ENCODE measurements at places on chromosomes 3 and 15. TPM values are rescaled to one million over a fixed set of nuclear protein-coding genes. Genes with fewer than 3 reads are reported as not detected.

Gene GRK7
- not detected for total RNA-seq

Gene WDR48
- total RNA-seq: 27.9 TPM

DNA sequence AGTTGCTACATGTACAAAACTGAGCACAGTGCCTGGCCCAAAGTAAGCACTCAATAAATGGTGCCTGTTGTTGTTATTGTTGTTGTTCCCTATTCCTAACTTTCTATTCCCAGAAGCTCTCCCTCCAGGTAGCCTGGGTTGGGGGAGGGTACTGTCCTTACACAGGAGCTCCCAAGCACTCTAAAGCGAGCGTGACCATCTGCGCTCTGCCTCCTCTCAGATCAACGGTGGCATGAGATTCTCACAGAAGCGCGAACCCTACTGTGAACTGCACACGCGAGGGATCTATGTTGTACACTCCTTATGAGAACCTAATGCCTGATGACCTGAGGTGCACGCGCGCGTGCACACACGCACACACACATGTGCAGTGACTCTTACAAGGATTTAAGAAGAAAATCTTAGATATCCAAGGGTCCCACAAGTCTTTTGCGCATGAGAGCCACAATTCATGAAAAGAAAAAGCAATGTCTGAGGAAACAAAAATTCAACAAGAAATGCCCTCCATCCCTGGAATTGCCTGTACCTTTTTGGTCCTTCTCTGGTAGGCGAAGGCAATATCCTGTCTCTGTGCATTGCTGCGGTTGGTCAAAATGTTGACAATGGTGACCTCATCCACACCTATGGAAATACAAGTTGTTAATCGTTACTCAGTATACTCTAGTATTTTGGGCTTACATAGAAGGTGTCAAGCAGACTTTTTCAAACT, 33.7 kb downstream of the ANXA2 start:
- no peak for DNase-seq

GRCh38 chr15:77075528-77075927, 4.6 kb upstream of the TSPAN3 start:
- DNase-seq: no peak

- no peak for DNase-seq
Observed at GRCh38 chr3:4449043-4449805, 17.8 kb downstream of the SUMF1 start.

- DNase-seq: no peak
Observed at GRCh38 chr15:57827971-57828370, 121.5 kb downstream of the POLR2M start.

DNA sequence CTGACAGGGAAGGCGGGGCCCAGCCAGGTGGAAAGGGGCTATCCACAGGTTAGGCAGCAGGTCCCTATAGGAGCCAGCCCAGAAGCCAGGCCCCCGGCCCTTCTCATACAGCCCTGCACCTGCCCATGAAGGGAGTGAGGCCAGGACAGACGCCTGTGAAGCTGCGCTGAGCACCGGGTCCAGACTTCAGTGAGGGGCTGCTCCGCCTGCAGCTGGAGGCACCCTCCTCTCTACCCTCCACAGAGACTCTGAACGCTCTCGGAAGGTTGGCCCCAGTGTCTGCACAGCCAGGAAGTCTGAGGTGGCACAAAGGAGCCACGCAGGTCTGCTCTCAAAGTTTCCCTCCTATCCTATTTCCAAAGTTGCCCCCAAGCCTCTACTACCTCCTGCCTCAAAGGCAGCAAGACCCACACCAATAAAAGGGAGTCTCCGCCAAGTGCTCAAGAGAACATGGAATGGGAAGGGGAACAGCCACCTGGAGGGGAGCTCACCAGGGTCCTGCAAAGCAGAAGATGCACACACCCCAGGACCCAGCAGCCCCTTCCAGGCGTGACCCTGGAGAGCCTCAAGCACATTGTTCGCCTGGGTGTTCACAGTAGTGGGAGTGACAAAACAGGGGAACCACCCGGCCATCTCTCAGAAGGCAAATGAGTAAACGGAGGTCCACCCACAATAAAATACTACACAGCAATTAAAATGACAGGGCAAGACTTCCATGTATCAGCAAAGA, 19.5 kb downstream of the XXYLT1 start:
- no peak for DNase-seq

DNA sequence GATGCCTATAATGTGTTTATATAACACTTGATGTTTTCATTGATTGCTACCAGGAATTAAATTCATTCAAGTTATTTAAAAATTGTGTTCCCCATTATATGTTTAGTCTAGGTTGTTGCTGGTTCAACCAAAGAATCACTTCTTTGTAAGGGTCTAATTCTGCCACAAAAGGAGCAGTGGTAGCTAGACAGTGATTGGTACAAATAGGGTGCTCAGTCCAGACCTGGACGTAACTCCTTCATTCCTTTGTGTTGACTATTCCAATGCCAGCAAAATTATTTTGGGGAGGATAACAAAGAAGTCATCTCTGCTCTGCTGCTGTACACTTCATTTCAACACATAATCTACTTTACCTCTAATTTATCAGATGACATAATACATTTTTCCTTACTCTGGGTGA, 1.2 kb downstream of the CHMP2B start:
- no peak for DNase-seq

- DNase-seq: no peak
Observed at GRCh38 chr3:159451482-159451881, 537.2 kb upstream of the IL12A start.

DNA sequence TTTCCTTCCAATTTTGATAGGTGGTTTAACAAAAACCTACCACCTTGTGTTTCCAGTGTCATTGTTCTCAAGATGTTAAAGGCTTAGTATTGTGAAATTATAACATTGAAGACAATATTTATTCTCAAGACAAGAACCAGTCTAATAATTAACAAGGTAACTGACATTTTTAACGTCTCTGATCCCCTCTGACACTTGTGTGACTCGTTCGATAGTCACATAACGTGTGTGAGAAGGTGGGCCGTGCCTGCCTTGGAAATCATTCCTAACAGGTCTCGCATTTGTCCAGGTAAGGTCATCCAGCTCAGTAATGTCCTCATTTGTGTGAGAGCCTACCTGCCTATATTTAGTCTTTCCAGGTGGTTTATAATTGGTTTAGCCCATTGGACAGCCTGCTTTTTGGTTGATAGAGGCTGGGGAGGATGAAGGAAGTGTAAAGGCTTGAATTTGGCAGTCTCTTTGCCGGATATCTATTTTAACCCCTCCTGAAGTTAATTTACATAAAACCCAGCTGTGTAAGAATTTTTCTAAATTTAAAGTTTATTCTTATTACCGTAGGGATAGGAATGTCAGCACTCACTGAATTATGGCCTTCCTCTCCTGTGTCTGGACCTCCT, 94.4 kb downstream of the AKAP13 start:
- no peak for DNase-seq

DNA sequence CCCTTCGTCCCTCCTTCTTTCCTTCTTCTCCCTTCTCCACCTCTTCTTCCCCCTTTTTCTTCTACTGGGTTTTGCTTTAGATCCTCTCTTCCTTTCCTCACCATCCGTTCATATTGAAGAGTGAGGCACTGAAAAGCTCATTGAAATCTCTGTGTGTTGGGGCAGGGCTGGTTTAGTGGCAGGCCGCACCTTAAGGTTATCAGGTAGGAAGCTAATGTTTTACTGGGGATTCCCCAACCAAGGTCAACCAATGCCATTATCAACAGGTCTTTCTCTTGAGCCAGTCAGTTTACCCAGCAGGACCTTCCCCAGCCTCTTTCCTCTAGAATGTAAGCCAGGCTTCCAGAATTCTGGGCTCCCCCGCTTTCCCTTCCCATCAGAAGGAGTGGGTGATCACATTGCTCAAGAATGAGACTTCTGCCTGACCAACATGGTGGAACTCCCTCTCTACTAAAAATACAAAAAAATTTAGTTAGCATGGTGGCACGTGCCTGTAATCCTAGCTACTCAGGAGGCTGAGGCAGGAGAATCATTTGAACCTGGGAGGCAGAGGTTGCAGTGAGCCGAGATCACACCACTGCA, 11.5 kb upstream of the VPS8 start:
- no peak for DNase-seq

GRCh38 chr3:192253138-192253887, 474.0 kb downstream of the FGF12 start:
- no peak for DNase-seq

GRCh38 chr3:170584585-170585007, 1.3 kb downstream of the SLC7A14 start:
- DNase-seq: peak; percentile 67

- no peak for DNase-seq
Observed at GRCh38 chr15:101308604-101309435, 13.8 kb upstream of the SNRPA1 start.
